ENCODE measurements at places on chromosomes 1 and 21.

GRCh38 chr1:179549368-179549700 lies 26.4 kb downstream of the NPHS2 start:
- no peak for DNase-seq

DNA sequence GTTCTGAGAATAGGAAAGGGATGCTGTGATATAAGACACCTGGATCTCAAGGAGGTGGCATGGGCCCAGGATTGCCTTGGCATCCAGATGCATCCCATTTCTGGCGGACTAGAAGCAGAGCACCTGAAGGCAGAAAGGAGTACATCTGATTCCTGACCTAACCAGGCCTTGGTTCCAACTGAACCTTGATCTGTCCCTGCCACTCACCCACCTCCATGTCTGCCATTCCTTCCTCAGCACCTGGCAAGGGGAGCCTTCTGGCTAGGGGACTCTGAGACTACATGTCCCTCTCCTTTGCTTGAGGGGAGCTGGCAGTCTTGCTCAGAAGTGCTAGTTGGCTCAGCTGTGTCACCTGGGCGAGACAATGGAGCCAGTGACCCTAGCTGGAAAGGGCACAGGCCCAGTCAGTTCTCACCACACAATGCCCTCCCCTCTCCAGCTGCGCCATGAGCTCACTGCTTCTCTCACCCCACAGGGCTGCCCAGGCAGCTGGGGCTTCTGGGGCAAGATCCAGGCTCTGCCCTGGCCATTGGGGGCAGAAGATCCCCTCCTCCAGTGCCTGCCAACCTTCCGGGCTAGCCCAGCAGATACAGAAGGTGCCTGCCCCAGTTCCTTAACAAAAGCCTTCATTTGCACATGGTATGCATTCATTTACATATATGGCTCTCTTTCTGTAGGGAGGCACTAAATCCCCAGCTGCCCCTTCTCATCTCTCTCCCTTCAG lies 2.9 kb downstream of the IGSF8 start:
- DNase-seq = no peak

DNA sequence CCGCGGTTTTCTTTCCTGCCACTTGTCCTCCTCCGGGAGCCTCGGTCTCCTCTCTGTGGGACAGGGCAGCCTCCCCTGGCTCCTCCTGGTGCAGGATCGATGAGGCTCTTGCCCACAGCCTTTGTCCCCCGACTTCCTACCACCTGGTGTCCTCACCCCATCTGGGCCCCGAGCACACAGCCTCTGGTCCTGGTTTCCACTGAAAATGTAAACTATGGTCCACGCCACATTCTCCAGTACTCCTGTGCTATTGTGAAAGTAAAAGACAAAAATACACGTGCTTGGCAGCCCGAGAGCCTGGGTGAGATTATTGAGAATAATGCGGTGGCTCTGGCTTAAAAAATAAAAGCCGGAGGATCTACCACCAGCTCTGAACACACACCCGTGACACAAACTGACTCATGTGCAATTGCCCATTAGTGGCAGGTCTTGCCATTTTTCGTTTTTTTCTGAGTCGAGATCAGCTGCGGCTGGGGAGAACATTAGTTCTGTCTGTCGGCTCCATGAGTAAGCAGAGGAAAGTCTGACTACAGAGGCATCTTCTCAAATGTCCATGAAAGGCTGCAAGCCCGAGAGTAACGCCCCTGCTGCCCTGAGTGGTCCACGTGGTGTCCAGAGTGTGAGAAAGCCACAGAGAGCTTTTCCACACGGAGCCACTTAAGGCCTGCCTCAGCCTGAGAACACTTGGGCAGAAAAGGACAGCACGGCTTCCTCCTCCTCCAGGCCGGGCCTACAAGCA lies 5.7 kb upstream of the COL6A2 start:
- DNase-seq = no peak

GRCh38 chr1:174872615-174873058 lies 127.1 kb upstream of the CACYBP start:
- DNase-seq = no peak

GRCh38 chr1:2251363-2251762 lies 23.2 kb downstream of the SKI start:
- no peak for DNase-seq

DNA sequence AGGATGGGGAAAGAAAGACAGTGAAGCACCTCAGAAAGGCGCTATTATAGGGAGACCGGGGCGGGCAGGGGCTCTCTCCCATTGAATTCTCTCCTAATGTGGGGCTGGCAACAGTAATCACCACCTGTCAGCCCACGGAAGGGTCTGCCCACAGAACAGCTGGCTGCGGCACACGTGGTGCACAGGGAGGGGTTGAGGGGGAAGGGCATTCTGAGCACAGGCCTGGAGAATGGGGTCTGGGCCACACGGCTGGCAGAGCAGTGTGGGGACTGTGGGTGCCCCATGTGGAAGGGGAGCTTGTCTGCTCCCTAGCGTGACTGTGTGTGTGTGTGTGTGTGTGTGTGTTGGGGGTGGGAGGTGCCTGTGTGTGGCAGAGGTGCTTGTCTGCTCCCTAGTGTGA lies 4.1 kb downstream of the OLFML3 start:
- no peak for DNase-seq

- DNase-seq = no peak
Observed at GRCh38 chr21:40902299-40902698, 55.3 kb upstream of the DSCAM start.

GRCh38 chr1:201371792-201372191 lies 5.7 kb downstream of the TNNT2 start:
- no peak for DNase-seq

DNA sequence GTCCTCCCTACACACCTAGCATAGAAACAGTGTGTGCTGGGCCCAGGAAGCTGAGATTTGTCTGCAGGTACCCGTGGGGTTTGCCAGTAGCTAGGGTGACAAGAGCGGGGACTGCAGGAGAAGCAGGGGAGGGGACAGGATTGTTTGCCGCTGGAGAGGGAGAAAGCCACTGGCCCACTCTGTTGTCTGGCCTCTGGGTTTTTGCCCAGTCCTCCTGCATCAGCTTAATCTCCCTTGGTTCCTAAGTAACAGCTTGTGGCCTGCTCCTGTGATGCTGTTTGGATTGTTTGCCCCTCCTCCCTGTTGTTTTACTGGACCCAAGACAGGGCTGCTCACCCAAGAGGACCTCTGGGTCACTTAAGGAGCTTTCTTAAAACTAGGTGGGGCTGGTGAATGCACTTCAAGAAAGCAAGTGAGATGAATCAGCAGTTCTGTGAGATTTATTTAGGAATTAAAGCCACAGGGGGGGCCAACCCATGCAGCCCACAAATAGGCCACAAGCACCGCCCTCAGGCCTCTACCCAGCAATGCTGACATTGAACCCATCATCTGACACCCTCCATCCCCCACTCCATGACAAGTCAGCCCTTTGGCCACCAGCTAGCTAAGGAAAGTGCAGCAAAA lies 142.8 kb downstream of the ZZZ3 start:
- DNase-seq = no peak

- no peak for DNase-seq
Observed at GRCh38 chr1:87794788-87795614, 466.3 kb downstream of the LMO4 start.

GRCh38 chr1:17933971-17934370 lies 173.6 kb upstream of the IGSF21 start:
- no peak for DNase-seq

DNA sequence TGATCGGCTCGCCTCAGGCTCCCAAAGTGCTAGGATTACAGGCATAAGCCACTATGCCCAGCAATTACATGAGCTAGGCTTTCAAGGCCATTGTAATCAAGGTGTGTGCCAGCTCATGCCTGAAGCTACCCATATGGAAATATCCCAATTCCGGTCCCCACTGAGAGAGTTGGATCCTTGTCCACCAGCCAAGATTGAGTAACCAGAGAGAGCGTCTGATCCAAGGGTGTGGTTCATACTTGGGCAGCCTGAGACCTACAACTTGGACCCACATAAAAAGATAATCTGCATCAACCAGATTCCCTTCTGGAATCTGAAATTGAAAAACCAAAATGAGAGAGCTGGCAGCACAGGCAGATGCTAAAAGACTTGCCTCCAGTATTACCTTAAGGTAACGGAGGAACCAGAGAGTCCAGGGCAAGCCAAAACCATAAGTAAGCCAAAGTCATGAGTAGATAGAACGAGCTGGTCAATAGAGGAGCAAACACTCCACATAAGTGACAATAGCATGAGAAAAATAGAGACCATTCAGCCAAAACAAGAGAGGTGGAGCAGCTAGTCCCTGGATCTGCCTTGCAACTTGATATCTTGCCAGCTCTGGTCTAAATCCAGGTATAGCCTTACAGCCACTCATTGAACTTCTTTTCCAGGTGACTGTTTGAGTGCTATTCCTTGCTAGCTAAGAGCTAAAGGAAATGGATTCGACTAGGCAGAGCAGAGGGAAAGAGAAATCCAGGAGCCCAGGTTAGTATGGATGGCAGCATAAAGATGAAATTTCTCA lies 63.8 kb upstream of the ATP1A1 start:
- DNase-seq = no peak

GRCh38 chr1:4773226-4773625 lies 118.8 kb downstream of the AJAP1 start:
- DNase-seq = no peak

DNA sequence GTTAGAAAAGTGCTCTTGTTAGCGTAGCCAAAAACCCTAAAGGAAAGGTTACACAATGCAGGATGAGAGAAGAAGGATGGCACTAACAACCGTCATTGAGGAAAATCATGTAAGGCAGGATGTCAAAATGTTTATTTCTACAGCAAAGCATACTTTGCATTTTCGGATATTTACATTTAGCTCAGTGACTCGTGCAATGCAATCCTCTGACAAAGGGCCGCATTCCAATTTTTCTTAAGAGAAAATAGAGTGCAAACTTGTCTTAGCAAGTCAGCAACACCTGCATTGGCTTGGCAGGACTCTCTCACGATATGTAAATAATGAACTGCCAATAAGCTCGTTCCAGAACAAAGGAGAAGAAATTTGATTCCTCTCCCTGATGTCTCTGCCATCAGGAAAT lies 33.3 kb downstream of the TIAM1 start:
- no peak for DNase-seq

GRCh38 chr1:101051688-101052638 lies 26.4 kb upstream of the DPH5 start:
- no peak for DNase-seq

GRCh38 chr1:183477986-183478781 lies 5.9 kb downstream of the SMG7 start:
- DNase-seq = no peak

Data from SK-N-MC (cell line).